ENCODE measurements at places on chromosomes 2 and 18.

- DNase-seq: no peak
Measured at GRCh38 chr18:64037812-64038414, 68.0 kb downstream of the SERPINB8 start.

GRCh38 chr2:189095101-189095500 lies 84.5 kb downstream of the COL5A2 start:
- DNase-seq: no peak

GRCh38 chr2:239666855-239667376 lies 266.1 kb upstream of the HDAC4 start:
- no peak for DNase-seq

- peak; percentile 91 for DNase-seq
Measured at GRCh38 chr2:86785456-86785855, 5.3 kb downstream of the CD8A start.

DNA sequence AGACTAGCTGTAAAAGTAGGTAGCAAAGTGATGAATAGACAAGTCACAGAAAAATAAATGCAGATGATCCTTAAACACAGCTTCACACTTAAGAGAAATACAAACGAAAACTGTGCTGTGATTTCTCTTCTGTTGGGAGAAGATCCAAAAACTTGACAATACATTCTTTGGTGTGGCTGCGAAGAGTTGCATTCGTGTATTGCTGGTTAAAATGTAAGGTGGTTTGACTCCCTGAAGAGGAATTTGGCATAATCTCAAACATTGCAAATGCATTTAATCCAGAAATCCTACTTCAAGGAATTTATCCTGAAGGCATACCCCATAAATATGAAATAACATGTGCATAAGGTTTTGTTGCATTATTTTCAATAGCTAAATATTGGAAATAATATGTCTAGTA lies 7.1 kb downstream of the CCNYL1 start:
- no peak for DNase-seq

DNA sequence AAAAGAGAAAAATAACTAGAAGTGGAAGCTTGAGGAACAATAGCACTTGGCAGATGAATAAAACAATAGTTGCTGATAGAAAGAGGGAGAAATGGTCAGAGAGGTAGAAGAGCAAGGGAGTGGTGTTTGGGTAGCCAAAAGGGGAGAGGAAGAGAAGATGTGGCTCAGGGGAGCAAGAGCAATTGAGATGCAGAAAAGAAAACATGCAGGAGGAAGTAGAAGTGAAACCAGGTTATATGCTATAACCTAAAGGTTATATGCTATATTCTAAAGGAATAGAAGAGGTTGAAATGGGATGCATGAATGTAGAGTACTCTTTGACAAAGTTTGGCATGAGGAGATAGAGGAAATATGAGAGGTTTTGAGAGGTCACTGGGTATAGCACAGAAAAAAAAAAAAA lies 759.5 kb downstream of the SATB2 start:
- DNase-seq: no peak

DNA sequence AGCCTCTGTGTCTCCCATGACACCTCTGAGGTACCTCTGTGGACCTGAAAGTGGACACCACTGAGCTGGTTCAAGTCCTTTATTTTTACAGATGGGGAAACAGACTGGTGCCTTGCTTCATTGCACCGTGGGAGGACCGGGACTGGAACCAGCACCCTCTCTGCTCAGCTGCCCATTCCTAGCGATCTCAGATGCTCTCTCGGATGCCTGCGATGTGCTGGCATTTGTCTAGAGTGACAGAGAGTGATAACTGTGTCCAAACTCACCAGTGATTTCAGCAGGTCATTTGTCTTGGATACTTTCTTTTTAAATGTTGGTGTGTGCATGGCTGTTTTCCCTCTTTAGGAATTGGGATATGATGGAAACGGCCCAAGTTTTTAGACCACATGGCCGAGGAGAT lies 30.1 kb upstream of the LYPD6B start:
- DNase-seq: no peak

GRCh38 chr18:69897397-69898108 lies 50.1 kb downstream of the CD226 start:
- peak; percentile 13 for DNase-seq

- no peak for DNase-seq
Measured at GRCh38 chr2:130391872-130392670, 36.2 kb downstream of the PTPN18 start.

DNA sequence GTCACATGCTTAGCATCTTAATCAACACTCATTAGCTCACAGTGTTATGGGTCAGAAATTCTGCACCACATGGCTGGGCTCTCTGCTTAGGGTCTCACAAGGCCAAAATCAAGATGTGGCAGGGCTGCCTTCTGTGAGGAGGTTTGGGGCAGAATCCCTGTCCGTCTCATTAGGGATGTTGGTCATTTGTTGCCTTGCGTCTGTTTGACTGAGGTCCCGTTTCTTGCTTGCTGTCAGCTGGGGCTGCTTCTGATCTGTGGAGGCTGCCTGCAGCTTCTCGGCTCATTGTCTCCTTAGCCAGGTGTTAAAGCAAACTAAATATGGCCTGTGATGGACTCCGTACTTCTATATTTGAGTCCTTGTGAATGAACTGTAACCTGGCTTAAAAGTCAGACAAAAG lies 146.5 kb downstream of the NDUFA10 start:
- DNase-seq: no peak

GRCh38 chr2:136957044-136957443 lies 191.7 kb downstream of the THSD7B start:
- no peak for DNase-seq

DNA sequence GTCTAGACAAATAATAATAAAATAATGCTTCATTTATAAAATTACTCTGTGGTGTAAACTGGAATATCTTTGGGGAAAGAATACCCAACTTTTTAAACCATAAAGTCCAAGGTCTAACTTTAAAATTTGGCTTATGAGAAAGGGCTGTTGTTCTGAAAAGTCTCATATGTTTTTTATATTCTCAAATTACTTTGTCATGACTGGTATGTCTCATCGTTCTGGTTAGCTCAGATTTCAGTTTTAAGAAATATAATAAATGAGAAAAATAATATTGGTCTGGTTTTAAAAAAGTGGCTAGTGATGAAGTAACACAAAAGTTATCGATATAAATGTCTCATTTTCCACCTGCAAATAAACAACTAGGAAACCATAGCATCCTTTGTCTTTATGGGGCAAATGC lies 1658.1 kb downstream of the LRP1B start:
- no peak for DNase-seq

GRCh38 chr2:189561371-189562038 lies 19.1 kb downstream of the SLC40A1 start:
- DNase-seq: no peak

GRCh38 chr2:236643480-236643879 lies 73.9 kb downstream of the ACKR3 start:
- no peak for DNase-seq

DNA sequence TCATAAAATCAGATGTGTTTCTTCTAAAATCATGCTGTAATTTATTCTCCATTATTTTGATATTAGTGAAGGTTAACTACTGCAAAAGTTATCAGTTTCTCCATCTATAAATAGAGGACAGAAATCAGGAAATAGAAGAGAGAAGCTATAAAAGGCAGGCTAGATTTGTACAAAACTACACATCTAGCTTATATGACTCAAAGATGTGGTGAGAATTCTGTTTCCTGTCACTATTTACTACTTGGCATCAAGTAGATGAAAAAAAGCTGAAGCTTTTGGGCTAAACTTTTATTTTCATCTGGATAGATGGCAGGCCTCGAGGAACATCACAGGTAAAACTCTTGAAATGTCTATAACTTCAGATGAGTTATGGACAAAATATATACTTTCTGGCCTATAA lies 49.8 kb upstream of the NAB1 start:
- no peak for DNase-seq

DNA sequence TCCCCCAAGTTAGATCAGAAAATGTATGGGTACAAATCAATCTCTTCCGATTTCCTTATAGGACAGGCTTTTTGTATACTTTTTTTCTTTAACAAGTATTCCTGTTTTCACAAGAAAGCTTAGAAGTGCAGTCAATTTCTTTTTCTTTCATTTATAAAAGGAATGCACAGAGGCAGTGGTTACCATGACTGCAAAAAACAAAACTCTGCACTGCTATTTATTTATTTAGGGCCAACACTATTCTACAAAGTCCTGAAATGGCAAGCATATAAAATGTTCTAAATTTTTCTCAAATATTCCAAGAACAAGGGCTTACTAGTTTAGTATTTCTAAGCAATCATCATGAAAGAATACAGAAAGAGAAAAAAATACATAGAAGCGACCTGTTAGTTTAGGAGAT lies 22.2 kb downstream of the ATAD2B start:
- no peak for DNase-seq

DNA sequence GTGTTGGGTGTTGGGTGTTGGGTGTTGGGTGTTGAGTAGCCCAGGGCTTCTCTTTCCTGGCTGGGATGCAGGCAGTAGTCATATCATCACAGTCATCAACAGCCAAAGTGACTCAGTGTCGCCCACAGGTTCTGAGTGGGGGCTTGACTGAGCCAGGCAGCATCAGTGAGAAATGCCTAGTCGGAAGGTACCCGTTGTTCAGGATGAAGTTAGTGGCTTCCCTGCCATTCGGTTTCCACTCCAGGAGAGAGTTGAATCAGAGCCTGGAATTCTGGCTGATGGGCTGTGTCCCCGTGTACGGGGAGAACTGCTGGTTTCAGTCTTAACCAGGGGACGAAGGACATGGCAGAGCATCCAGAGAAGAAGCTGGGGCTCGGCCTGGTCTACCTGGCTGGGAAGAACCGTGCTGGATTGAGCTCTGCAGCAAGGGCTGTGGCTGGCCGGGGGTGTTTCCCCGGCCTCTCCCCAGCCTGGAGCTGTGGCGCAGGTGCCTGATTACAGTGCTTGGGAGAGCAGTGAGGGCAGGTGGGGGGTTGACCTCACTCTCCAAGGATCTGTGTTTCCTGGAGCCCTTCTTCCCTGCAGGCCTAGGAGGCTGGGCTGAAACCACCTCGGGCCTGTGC lies 49.4 kb downstream of the AGAP1 start:
- DNase-seq: no peak

DNA sequence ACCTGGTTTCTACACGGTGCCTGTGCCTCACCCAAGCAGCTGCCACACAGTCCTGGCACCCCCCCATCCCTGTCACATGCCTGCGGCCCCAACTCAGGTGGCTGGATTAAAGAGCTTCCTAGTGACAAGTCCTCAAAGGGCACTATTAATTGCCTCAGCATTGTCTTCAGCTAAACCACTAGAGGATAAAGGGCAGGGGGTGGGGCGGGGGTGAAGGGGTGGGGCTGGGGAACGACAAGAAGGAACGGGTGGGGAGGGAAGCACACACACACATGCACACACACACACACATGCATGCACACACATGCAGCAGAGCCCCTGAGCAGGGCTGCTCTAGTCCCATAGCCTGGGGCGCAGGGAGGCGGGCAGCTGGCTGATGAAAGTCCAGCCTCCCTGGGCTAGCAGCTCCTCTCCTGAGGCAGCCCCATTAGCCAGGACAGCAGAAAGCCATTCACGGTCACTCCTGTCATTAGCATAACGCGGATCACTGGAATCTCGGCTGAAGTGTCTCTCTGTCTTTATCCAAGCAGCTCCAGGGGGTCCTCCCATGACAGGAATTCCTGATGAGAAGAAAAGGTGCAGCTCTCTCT lies 7.4 kb upstream of the TEX261 start:
- DNase-seq: no peak

DNA sequence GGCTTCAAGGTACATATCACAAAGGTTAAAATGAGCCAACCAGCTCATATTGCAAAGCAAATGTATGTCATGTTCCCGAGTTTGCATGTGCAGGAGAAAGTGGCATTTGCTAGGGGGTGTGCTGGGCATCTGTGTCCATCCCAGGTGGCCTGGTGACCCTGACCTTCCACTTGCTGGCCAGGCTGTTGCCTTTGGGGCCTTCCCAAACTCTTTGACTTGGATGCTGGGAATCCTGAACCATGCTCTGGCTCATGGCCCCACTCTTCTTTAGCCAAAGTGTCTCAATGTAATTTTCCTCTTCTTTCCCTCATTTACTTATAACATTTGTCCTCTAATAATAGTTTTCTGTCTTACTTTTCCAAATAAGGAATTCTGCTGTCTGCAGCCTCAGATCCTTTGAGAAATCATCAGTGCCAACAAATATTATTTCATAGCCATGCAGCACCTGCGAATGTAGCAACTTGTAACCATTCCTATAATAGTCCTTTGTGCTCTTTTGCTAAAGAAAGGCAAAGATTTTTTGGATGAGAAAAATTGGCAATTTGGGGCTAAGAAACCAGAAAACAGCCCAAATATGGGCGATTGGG lies 64.2 kb downstream of the MTCL1 start:
- no peak for DNase-seq

DNA sequence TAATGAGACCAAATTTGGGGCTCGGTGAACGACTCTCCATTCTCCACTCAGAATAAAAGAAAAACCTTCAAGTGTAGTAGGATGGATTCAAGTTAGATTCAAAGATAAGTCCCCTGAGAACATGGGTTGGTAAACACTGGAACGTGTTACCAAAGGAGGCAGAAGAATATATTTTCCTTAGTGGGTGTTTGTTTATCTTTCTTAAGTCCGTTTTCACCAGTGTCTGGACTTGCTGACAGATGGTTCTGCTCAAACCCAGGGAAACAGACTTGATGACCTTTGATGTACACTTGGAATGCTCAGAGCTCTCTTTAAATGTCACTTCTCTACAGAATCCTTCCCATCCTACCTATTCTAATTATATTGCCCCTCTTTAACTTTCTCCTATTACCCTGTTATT lies 310.3 kb upstream of the ZNF521 start:
- DNase-seq: no peak

DNA sequence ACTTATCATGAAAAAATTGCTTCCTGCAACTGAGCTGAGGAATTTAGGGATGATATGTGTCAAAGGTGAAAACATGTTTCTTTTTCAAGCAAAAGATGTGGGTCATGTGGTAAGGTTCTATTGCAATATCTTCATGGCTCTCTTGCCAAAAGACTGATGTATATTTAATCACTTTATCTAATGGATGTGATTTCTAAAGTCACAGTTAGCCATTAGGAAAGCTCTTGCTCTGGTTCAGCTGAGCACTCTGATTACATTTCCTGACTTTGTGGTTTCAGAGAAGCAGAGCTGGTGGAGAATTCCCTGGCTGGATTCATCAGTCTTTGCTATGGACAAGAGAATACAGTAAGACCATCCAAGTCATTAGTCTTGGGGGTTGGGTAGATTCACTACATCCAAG lies 24.4 kb downstream of the SCN9A start:
- DNase-seq: no peak

DNA sequence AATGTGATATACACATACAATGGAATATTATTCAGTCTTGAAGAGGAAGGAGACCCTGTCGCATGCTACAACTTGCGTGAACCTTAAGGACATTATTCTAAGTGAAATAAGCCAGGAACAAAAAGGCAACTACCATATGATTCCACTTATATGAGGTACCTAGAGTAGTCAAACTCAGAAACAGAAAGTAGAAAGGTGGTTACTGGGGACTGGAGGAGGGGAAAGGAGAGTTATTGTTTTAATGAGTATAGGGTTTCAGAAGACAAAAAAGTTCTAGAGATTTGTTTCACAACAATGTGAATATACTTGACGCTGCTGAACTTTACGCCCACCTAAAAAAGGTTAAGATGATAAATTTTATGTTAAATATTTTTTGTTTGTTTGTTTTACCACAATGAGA lies 47.0 kb downstream of the CXCR4 start:
- no peak for DNase-seq

GRCh38 chr2:200809506-200810251 lies 2.0 kb upstream of the BZW1 start:
- DNase-seq: no peak
